ENCODE measurements at places on chromosomes 5 and 9.

DNA sequence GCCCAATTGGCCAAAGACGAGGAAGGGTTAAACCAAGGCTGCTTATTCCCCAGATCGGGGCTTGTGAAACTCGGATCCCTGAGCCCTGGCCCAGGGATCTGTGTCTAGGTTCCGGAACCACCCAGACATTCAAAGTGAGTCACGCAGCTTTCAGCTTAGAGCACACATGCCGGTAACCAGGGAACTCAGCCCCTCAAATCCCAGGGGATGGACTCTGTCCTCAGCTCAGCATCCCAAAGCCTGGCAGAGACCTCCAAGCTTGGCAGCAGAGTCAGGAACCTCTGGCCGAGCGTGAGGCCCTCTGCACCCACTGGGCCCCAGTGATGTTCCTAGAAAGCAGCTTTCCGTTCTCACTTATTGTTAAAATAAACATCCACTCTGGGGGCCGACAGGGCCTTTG, 5.1 kb downstream of the PNPLA7 start:
- no peak for DNase-seq

DNA sequence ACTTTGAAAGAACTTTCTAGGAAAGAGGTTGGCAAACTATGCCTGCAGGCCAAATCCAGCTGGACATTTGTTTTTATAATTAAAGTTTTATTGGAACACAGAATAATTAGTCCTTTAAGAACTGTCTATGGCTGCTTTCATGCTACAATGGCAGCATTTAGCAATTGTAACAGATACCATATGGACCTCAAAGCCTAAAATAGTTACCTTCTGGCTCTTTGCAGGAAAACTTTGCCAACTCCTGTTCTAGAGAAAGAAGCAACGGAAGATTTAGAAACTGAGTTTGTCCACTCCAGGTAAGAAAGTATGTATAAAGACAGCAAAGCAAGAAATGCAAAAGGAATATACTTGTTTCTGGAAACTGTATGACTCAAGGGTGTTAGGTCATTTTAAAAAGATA, 281.7 kb upstream of the TRPM3 start:
- DNase-seq: no peak

DNA sequence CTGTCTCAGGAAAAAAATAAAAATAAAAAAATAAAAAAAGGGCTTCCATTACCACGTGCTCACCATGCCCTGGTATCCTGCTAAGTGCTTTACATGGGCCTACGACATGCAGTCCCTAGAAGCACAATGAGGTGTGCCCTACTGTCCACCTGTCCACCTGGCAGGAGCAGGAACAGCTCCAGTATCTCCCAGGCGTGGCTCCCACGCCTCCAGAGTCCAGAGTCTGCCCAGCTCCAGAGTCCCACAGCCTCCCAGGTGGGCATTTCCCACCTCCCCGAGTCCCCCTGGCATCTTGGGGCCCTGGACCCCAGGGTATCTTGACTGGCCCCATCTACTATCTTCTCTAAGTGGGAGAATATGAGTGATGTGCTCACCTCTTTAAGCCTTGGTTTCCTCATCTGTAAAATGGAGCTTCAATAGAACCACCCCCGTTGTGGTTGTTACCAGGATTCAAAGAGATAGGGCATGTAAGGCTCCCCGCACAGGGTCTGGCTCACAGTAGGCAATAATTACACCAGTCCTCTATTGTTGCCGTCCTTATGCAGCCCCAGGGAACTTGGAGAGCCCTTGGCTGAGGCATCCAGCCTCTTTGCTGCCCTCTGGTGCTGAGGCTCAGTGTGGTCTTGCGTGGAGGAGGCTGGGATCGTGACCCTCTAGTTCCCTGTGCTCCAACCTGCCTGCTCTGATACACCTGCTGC, 8.9 kb downstream of the CXCL14 start:
- DNase-seq: no peak

GRCh38 chr9:3458806-3459475, 66.9 kb downstream of the RFX3 start:
- no peak for DNase-seq

GRCh38 chr9:123234853-123235252, 33.5 kb downstream of the STRBP start:
- DNase-seq: no peak

- DNase-seq: no peak
Measured at GRCh38 chr5:91794856-91795548, 411.9 kb upstream of the ARRDC3 start.

DNA sequence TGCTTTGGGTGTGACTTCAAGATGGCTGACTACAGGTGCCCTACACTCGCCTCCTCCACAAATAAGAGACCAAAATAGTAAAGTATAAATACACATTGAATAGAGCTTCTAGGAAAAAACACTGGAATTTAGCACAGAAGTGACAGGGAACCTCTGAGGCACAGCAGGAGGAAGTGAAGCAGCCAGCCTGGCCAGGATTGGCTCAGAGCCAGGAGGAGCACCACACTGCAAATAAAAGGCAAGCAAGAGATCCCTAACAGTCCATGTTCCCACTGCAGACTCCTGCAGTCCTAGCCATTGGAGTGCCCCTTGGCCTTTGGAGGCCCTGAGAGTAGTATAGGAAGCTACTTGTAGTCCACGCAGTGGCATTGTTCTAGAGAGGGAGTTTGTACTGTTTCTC, 186.7 kb upstream of the TLX3 start:
- DNase-seq: no peak

DNA sequence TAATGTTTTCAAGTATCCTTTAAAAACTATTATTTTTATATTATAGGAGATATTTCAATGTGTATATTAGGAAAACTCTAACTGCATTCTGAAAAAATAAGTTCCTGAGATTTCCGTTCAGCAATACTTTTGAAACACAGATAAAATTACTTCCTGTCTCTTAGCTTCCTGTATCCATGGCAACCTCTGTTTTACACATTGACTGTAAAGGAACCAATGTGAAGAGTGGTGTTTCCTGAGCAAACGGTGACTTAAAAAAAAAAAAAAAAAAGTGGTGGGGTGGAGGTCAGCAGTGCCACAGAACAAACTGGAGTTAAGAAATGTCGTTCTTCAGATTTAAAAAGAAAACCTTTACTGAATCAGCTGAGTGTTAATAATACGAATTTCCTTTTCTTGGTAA, at the start of gene LRRC70:
LRRC70 (plus strand) TSS at position 280 of the 400 bp plus-strand sequence. CDS start 620 bp downstream, outside the sequence.
- no peak for DNase-seq

GRCh38 chr5:150671509-150672236, 10.6 kb downstream of the MYOZ3 start:
- DNase-seq: no peak

DNA sequence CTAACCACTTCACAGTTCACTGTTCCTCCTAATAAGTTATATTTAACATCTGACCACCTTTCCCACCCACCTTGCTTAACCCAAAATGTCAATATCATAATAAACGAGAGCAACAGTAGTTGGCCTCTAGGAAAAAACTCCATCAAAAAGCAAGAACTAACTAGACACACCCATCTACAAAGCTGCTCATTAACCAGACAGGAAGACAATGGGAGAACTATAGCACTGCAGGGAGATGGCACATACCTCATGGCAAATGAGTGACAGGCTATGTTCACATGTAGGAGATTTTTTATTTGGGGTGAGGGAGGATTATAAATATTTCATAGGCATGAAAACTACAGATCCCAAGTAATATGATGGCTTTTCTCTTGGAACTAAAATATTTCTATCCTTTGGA, 23.6 kb upstream of the CDK5RAP2 start:
- no peak for DNase-seq

DNA sequence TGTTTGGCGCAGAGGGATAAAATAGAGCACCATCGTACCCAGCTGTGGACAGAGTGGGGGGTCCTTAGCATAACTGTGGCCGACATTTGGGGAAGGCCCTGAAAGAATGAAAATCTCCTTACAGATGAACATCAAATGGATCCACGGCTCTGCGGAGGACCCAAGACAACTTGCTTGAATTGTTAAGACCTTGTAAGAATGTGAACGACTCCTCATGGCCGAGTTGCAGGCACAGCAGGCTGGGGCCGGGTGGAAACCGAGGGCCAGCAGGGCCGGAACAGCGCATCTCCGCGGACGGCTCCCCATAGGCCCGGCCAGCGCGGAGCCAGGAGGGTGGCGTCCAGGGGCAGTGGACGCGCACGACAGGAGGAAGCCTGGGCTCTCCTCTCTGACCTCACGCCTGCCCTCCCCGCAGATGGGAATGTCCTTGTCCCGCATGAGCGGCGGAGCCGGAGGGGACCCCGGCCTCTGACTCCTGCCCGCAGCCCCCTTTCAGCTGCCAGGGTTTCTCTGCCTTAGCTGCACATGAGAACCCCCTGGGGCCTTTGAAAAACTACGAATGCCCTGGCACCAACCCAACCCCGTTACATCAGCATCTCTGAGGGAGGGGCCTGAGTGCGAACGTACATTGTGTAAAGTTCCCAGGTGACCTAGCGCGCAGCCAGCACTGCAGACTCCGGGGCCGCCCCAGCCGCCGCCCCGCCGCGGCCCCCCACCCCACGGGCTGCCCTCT, 36.2 kb upstream of the PTCH1 start:
- DNase-seq: no peak

DNA sequence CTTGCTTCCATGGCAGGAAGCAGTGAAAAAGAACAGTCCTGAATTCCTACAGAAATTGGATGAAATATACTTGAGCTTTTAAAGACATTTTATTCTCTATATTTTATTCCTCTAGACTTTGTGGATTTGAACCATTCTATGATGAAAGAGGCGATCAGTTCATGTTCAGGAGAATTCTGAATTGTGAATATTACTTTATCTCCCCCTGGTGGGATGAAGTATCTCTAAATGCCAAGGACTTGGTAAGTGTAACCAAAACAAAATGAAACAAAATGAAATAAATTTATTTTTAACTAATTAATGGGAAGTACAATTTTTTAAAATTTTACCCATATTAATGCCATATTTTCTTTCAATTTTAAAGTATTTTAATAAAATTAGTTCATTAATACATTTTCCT, 34.1 kb downstream of the STARD4 start:
- no peak for DNase-seq

DNA sequence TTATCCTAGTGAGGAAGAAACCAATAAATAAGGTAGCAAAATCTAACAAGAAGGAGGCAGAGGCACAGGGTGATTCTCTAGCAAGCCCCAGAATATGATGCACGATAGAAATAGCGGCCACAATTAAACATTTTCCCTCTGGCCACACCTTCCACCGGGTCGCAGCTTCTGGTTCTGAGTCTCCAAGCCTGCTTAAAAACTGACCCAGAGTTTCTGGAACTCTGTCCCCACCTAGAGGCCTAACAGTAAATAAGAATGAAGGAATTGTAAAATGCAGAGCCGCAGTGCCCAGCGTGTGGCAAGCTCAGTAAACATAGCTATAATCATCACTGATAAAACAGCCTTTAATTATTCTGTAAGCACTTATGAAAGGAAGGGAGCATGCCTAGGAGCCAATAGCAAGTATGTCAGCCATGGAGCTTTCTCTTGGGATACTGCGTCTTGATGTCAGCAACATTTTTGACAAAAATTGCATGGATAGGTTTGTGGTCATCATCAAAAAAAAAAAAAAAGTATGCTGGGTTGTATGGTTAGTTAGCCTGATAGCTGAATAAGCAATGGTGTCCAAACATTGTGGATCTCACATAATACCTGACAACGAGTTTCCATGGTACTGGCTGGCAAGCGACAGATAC, 465.5 kb downstream of the DNAH5 start:
- DNase-seq: peak; percentile 59

GRCh38 chr5:17400724-17401469, 97.1 kb upstream of the TAF11L2 start:
- no peak for DNase-seq

DNA sequence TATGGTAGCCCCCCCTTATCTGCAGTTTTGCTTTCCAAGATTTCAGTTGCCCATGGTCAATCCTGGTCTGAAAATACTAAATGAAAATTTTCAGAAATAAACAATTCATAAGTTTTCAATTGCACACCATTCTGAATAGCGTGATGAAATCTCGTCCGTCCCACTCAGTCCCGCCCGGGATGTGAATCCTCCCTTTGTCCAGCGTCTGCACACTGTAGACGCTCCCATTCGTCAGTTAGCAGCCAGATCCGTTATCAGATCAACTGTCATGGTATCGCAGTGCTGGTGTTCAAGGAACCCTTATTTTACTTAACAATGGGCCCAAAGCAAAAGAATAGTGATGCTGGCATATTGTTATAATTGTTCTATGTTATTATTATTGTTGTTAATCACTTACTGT, 98.6 kb downstream of the TMEM215 start:
- DNase-seq: no peak

DNA sequence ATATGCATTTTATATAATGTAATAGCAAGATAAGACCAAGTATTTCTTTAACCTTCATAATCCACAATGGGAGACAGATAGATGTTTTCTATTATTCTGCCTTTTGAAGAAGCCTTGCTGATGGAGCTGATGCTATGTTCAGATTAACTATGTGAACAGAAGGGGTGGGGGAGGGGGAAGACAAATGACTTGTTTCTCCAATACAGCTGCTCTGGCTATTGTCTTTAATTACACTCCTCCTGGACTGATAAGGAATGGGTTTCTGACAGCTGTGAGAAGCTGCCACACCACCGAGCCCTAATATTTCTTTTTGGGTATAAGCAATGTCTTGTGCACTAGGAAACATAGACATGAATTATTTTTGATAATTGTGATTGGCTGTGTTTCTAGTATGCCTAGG, 62.0 kb downstream of the CAVIN4 start:
- DNase-seq: no peak

- DNase-seq: no peak
Measured at GRCh38 chr5:15748266-15748665, 248.3 kb downstream of the FBXL7 start.

- DNase-seq: no peak
Measured at GRCh38 chr5:173662581-173663351, 46.3 kb upstream of the BOD1 start.

- DNase-seq: no peak
Measured at GRCh38 chr9:81499021-81499454, 190.3 kb downstream of the TLE1 start.

- no peak for DNase-seq
Measured at GRCh38 chr9:73981405-73981804, 515.7 kb upstream of the RORB start.
